ENCODE measurements at places on chromosomes 6 and 20. TPM values are rescaled to one million over a fixed set of nuclear protein-coding genes. Genes with fewer than 3 reads are reported as not detected.

DNA sequence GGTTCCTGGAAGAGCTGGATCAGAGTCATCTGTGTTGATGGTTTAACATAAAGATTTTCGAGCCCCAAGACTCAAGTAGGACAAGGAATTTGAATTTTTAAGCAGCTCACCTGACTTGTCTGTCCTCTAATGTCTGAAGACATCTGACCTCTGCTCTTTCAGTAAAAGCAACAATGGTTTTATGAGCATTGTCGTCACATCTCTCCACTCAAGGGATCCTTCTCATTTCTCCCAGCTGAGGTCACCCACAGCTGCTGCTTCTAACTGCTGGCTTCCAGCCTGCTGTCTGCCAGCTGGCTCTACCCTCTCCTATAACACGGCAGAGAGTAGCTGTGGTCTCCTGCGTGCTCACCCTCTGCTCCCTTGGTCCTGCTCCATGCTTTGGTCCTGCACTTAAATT lies 24.7 kb upstream of the HDAC2 start:
- DNase-seq: peak; percentile 82
- H3K4me1 ChIP-seq: no peaks in the 10 kb centered on the region
- H3K27ac ChIP-seq: no peak overlapping the region
- H3K36me3 ChIP-seq: no peaks in the 10 kb centered on the region
- H3K27me3 ChIP-seq: no peaks in the 10 kb centered on the region

- no peaks in the 10 kb centered on the region for H3K27me3 ChIP-seq
- H3K36me3 ChIP-seq: no peaks in the 10 kb centered on the region
- H3K27ac ChIP-seq: no peak overlapping the region
- H3K4me3 ChIP-seq: no peak overlapping the region
Measured at GRCh38 chr20:52896348-52896747, 75.8 kb upstream of the TSHZ2 start.

Gene PPP1R3G
- total RNA-seq: 0.29 TPM

Gene RIMS1
- 45.2 TPM for total RNA-seq
